ENCODE measurements at places on chromosomes 1 and 21.

DNA sequence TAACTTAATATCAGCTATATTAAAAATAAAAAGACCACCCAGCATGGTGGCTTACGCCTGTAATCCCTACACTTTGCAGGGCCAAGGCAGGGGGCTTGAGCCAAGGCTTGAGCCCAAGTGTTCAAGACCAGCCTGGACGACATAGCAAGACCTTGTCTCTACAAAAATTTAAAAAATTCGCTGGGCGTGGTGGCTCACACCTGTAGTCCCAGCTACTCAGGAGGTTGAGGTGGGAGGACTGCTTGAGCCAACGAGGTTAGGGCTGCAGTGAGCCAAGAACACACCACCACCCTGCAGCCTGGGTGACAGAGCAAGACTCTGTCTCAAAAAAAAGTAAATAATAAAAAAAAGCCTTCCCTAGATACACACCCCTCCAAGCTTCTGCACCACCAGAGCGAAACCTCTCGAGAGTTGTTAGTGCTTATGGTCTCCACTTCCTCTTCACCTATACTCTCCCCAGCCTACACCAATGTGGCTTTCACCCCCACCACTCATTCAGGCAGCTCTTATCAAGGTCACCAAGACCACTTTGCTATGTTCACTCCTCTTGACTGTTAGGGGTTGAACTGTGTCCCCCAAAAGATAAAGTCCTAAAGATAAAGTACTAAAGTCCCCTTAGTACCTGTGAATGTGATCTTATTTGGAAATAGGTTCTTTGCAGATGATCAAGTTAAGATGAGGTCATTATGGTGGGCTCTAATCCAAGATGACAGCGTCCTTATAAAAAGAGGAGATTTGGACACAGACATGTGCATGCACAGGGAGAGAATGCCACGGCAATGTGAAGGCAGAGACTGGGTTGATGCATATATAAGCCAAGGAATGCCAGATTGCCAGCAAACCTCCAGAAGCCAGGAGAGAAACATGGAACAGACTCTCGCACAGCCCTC, 6.8 kb upstream of the PPP1R15B start:
- no peak for DNase-seq

GRCh38 chr1:91511386-91511785, 10.7 kb downstream of the CDC7 start:
- no peak for DNase-seq

DNA sequence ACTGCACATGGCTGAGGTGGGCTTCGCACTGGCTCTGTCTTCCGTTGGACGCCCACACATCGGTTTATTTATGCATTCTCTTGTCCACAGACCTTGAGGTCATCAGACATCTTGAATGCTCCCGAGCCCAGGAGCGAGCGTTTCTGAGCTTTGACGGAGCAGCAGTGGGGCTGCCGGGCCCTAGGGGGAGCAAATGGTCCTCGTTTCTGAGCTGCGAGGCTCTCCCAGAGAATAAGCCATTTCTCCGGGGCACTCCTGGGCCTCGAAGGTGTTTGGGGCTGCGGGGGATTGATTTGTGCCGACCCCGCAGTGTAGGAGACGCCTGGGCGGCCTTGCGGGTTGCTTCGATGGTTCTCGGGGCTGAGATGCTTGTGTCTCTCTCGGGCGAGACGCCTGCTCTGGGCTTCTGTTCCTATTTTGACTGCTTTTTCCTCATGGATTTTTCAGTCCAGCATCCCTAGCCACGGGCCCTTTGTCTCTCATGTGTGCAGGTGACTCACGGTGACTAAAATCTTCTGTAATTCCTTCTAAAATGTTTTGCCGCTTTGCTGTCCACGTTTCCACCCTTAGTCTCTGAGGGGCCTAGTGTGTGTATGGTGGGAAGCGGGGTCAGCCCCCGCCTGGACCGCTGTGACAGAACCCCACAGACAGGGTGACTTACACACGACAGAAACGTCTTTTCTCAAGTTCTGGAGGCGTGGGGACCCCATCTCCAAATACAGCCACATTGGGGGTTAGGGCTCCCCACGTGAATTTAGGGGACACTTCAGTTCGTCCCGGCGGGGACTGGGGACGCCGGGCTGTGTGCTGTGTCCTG, 62.1 kb downstream of the FAAP20 start:
- no peak for DNase-seq

DNA sequence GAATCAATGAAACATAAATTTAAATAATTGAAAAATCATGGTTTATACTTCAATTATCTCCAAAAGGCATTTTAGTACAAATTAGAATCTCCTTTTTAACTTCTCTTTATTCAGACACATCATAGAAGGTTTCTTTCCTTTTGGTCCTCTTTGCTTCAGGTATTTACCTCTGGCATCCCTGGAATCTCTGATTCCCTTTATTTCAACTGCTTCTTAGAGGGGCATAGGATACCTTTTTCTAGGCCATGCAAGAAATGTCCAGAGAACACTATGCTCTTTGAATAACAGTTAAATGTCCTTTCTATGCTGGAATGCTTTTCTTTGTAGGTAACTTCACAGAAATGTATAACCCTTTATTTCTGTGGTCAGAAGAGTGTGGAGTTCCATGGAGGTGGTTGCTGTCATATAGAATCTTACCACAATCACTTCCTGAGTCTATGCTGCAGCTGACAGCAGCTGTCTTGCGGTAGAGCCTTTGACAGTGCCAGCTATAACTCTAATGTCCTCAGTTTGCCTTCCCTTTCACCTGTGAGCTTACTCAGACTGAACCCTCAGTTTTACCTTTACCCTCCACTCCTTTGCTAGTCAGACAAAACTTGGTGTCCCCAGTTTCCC, 8.6 kb downstream of the LAMC2 start:
- DNase-seq: no peak

DNA sequence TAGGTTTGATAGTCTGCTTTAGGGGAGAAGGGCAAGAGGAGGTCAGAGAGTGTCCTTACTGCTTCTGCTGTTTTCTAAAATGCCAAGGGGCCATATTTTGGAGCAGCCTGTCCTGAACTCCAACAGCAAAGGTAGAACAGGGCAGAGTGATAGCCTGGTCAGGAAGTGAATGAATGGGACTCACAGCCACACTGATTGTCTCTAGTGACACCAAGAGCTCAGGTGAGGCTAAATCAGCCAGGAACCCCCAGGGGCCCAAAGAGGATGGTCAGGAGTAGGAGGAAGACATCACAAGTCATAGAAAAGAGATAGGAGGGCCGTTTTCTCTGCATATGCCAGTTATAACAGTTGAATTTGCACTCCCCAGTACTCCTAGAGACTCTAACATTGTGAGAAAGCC, 97.4 kb upstream of the DUSP10 start:
- no peak for DNase-seq

GRCh38 chr1:153849487-153850185, 73.1 kb downstream of the GATAD2B start:
- no peak for DNase-seq

GRCh38 chr21:45854690-45855247, 126.8 kb upstream of the COL6A1 start:
- DNase-seq: no peak

- no peak for DNase-seq
These were observed 212.3 kb downstream of the PTPRU start for GRCh38 chr1:29448456-29449235.

DNA sequence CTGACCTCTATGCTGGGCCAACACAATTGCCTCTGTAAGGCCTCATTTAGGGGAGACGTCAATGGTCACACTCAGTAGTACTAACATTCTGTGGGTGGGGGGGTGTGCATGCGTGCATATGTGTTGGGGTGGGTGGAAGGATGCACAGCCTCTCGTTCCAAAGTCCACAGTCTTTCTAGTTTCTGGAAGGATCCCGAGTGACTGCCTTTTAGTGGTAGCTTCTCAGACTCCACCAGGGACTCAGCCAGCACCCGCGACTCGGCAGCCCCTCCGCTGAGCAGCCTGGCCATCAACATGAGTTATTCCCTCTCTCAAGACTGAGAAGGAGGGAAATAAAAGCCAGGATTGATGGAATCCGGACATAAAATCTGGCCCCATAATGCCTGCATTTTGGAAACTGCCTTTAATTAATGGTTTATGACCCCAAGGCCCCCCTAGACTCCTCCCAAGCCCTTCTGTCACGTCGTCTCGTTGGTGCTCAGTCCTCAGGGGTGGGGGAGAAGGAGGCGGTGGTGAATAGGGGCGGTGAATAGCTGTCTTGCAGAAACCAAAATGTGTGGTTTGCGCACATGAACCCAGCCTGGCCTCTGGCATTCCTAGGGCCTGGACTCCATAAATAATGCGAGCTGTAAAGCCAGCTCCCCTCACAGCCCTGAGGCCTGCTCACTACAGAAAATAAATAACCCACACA, 65.1 kb upstream of the TMEM51 start:
- peak; percentile 81 for DNase-seq

GRCh38 chr1:21607549-21608529, 61.3 kb downstream of the RAP1GAP start:
- peak; percentile 56 for DNase-seq

GRCh38 chr1:107213225-107213624, 72.4 kb downstream of the NTNG1 start:
- DNase-seq: no peak

GRCh38 chr1:174957829-174958228, 41.9 kb upstream of the CACYBP start:
- no peak for DNase-seq

GRCh38 chr1:161114556-161114955, 3.3 kb downstream of the PFDN2 start:
- no peak for DNase-seq

- DNase-seq: no peak
These were observed 1.5 kb upstream of the KIF17 start for GRCh38 chr1:20719261-20719660.

GRCh38 chr1:1173793-1174415, at the start of gene TTLL10:
TSS of gene TTLL10 (plus strand) at chr1:1173880. CDS start at chr1:1179216, 5,336 bp downstream.
- no peak for DNase-seq

- DNase-seq: no peak
These were observed 71.3 kb upstream of the NGF start for GRCh38 chr1:115409094-115410015.

GRCh38 chr1:34089731-34090130, 75.3 kb downstream of the CSMD2 start:
- DNase-seq: no peak

GRCh38 chr1:45334308-45335245, 5.4 kb upstream of the TOE1 start:
- no peak for DNase-seq

DNA sequence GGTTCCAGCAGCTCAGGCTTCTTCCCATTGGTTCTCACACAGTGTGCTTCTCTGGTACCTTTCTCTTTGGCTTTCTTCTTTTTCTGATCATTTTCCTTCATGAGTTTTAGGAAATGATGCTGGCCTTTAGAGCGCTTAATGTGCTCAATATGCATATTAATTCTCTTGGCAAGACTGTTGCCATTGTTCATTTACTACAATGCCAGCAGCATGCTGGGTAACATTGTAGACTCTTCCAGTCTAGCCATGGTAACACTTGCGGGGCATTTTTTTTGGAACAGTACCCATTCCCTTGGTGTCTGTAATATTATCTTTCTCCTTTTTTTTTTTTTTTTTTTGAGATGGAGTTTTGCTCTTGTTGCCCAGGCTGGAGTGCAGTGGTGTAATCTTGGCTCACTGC, 21.7 kb downstream of the UBE4B start:
- no peak for DNase-seq

- DNase-seq: no peak
These were observed 5.3 kb downstream of the TCHH start for GRCh38 chr1:152109998-152110294.

GRCh38 chr1:28792644-28793121, 19.3 kb upstream of the OPRD1 start:
- no peak for DNase-seq

DNA sequence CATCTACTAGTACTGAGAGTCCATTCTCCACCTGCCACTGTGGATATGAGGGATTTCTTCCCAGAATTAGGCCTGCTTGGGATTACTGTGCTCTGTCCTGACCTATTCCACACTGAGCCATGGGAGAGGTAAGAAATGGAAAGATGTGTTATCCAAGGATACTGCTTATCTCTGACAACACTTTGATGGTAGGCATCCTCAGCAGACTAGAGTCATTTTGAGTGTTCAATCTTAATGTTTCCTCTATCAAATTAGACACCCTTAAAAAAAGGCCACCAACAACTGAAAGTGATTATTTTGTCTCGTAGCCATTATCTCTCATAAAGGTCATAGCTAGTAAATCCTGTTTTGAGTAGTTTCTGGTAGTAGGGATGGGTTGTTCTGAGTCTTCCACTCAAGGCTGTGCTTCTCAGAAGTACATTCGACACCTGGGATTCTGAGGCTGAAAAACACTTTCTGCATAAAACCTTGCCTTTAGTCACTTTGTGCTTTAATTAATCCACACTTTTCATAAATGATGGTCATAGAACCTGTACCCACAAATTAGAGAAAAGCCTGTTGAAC, 8.8 kb downstream of the ATPAF1 start:
- no peak for DNase-seq

GRCh38 chr1:111818546-111818945, 62.8 kb downstream of the DDX20 start:
- no peak for DNase-seq

DNA sequence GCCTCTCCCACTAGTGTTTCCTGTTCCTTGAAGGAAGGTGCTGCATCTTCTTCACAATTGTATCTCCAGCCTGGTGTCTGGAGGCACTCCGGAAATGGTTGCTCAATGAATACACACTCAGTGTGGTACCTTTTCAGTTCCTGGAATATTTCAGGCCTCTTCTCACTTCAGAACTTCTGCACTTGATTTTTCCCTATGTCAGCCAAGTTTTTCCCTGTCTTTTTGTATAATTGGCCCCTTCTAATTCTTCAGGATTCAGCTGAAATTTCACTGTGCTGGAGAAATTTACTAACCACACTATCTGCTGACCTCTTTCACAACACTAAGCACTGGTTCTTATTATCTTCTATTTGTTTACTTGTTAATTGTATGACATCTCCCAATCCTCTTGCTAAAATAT, 61.2 kb upstream of the MAP10 start:
- no peak for DNase-seq

DNA sequence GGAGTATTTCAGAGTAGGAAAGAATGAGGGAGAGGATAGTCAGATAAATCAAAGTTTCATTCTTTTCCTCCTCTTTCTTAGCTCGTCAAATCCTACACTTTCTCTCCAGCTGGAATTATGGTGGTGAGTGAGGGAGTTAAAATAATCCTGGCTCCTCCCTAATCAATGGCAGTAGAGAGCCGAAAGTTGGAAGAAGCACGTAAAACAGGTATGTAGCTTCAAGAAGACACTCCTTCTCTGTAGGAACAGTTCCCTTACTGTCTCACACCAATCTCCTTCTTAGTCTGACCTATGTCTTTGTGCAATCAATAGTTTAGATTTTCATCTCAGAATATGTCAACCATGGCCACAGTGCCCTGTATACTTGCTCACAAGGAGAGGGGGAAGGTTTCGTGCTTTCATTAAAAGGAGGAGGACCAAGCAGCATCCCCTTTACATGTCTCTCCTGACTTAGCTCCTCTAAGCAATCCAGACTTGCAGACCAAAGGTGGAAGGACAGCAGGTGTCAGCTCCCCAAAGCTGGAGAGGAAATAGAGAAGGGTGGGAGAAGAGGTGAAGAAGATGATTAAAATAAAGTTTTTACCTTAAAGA, 878 bp downstream of the MINDY1 start:
- DNase-seq: no peak

- no peak for DNase-seq
These were observed 22.7 kb downstream of the PANK4 start for GRCh38 chr1:2503554-2504224.
